ENCODE measurements at places on chromosomes 16 and 17.

DNA sequence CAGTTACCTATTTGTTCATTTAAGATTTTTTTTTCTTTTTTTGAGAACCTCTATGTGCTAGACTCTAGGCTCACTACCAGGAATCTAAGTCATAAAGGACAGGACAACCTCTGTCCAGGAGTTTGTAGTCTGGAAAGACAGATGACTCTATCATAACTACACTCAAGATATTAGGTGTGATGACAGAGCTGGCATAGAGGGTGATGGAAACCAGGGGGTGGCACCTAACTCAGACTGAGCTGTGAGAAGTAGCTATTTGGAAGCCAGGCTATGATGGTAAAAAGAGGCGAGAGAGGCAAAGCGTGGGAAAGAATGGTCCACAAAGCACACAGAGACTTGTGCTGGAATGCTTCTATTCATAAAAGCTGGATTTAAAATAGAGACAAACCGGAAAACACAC lies 372.3 kb downstream of the SEC14L1 start:
- DNase-seq: no peak

GRCh38 chr17:17830740-17831207 lies 6.0 kb downstream of the SREBF1 start:
- DNase-seq: no peak

DNA sequence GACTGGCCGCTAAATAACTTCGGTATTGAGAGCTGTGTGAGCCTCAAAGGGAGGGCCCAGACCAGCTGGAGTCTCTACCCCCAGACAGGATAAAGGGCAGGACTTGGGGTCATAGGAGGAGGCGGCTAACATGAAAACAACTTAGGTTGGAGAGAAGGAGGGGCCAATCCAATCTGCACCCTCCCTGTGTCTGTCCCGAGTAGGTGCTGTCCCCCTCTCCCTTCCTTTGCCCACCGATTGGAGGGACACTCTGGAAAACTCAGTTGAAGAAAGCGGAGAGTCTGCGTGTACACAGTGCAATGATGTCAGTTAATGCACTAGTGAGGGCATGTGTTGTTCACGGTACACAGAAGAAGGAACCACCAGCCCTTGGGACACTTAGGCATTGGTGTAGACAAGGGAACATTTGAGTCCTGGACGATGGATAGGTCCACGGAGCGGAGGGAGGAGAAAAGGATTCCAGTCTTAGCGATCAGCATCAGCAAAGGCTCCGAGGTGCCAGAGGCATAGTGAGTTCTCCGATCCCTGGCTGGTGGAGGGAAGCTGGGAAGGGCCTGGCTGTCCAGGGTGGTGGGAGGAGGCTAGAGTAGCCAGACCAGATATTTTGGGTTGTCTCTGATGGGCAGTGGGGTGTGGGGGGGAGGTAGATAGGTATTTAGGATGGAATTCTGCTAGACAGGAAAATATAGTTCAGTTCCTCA lies 761 bp downstream of the NOL3 start:
- DNase-seq: no peak

DNA sequence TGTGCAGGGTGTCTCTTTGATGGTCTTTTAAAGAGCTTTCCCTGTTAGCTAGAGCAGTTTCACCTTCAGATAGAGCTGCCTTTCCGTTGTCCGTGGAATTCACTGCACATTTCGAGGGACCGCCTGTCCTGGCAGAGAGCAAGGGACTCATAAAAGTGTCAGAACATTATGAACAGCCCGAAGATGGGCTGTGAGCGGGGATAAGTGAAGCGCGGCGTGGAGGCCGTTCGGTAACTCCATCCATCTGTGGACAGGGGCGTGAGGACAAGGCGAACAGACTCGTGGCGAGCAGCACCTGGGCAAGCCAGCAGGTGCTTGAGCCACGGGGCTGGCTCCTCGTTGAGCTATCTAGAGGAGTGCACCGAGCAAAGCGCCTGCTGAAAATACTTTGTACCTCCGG lies 371.2 kb downstream of the MAF start:
- DNase-seq: no peak

- DNase-seq: no peak
These were observed 9.6 kb downstream of the CA10 start for GRCh38 chr17:52148969-52149351.

GRCh38 chr17:79117905-79118487 lies 43.4 kb downstream of the ENGASE start:
- DNase-seq: no peak

DNA sequence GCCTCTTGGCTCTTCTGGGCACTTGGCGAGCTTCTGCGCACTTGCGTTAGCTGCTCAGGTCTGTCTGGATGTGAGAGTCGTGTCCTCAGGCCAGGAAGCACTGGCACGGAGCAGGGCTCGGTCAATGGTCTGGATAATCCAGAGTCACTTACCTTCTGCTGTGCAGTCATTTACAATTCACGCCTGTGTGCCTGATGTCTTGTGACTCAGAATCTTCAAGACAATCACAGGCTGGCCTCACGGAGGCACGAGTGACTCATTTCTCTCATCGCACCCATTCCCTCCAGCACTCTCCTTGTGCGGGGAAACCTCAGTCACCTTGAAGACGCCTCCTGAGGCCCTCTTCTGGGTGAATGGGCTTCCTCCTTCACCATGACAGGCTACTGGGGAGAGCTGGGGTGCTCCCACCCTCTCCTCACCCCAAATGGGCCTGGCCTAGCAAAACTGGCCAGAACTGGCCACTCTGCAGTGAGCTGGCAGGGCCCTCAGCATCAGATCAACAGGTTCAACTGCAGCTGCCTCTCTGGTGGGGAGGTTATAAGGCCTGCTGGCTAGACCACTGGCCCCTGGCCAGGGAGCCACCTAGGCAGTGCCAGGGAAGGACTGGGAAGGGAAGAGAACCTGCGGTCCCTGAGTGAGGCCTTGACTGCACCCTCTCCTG lies 1.9 kb upstream of the CAPN15 start:
- DNase-seq: no peak

GRCh38 chr17:73801455-73802100 lies 157.3 kb upstream of the SDK2 start:
- no peak for DNase-seq

DNA sequence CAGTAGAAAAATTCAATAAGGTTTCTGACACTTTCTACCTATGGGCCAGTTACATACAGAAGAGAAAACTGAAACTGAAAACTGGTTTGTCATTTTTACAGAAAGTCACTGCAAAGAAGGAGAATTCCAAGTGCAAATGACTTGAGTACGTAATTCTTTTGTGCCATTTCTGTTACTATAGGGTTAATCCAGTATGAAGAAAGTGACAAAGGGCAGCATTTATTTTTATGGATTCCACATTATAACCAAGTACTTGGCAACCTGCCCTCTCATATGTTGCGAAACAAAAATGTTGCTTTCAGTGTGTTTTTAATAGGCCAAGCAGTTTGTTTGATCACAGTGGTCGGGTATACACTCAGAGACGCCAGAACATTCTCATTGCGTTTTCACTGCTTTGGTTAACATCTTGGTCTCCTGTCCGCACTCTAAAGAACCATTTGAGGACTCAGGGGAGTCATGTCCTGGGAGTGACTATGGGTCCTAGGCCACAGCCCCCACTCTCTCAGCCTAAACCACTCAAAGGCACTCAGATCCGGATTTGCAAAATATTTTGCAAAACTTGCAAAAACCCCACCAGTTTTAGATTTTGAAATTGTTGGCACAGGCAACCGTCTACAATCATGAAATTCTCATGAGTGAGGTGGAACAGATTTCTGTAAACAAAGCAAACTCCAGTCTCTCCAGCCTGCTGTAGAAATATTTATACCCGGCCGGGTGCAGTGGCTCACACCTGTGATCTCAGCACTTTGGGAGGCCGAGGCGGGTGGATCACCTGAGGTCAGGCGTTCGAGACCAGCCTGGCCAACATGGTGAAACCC lies 15.4 kb upstream of the HELZ start:
- DNase-seq: peak; percentile 66

DNA sequence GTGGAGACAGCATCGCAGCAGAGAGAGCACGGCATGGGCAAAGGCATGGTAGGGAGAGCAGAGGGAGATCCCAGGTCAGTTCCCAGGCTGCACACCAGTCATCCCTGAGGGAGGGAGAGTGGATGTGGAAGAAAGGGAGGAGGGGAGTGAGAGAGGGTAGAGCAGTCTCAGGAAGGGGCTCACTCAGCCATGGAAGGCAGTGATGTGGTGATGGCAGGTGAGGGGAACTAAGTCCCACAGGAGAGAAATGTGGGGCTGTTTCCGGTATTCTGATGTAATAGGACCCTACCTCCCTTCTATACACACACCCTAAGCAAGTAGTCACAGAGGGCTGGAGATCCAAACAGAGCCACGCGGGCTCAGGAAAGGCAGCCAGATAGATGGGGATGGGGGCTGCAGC lies 500.3 kb upstream of the CDH11 start:
- no peak for DNase-seq

DNA sequence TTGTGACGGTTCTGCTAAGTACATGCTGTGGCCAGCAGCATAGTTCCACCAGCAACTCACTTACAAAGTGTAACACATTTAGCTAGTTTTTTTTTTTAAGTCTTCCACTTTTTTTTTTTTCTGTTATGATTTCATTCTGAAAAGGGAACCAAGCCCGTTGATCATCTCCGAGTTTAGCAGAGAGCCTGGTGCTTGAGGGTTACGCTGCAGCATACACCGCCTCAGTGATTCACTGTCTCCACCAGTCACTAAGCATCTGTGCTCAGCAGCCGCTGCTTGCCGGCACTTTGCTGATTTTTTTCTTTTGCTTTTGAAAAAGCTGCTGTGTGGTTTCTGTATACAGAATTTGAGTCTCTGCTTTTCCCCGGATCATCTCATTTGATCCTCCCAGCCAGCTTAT lies 194.5 kb upstream of the CDH13 start:
- DNase-seq: no peak

DNA sequence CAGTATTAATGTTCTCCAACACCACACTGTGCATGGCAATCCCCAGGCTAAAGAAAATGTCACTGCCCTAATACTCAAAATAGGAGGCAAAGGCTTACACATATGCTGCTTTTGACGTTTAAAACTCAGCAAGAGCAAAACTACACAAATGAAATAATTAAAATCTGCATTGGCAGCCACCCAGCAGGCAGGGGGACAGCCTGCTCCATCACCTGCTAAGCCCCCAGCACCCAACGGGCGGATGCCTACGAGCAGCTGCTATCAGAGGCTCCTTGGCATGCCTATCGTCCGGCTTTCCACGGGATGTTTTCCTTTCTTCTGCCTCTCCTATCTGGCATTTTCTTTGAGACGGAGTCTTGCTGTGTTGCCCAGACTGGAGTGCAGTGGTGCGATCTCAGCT lies 337.5 kb downstream of the SOX9 start:
- no peak for DNase-seq

DNA sequence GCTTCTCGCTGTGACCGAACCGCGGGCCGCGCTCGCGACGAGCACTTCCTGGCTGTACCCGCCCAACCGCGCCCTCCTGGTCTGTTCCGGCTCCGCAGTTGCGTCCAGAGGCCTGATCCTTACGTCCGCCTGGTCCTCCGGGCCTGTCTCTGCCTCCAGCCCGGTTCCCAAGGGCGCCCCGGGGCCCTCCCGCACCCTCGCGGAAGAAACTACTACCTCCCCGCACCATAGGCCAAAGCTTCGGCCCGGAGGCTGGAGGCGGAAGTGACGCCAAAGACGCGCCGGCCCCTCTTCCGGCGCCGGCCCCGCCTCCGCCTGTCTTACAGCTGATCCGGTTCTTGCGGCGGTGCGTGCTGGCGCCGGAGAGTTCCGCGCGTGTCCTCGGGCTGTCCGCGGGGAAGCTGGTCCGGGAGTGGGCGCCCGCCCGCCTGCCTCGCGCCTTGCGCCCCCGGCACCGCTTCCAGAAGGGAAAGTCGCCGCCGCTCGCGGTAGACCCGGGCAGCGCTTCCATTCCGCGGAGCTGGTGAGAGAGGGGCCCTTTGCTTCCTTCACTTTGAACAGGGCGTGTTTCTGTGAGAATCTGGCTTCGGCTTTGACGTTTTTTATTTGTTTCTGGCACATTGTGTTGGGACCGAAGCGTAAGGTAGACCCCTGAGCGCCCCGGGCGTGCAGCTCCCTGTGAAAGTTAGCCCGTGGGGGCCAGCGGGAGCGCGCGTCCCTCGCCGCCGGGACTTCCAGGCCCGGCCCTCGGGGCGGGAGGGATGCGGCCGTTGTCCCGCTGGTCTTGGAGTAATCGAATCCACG lies at the start of gene ZNF778:
ZNF778 (plus strand) TSS at position 316 of the 804 bp plus-strand sequence. CDS start 3,425 bp downstream, outside the sequence.
- DNase-seq: peak; percentile 86

- no peak for DNase-seq
These were observed 15.1 kb upstream of the ZFHX3 start for GRCh38 chr16:73062743-73063733.

Measured in muscle of arm (tissue), 14 donors.